ENCODE measurements at places on chromosomes 4 and X.
A peak's percentile ranks its signal among the peaks of the same experiment; 100 is the strongest.

- peak; percentile 86 for DNase-seq
These were observed 167.5 kb upstream of the MAP3K15 start for GRCh38 chrX:19682712-19683331.

DNA sequence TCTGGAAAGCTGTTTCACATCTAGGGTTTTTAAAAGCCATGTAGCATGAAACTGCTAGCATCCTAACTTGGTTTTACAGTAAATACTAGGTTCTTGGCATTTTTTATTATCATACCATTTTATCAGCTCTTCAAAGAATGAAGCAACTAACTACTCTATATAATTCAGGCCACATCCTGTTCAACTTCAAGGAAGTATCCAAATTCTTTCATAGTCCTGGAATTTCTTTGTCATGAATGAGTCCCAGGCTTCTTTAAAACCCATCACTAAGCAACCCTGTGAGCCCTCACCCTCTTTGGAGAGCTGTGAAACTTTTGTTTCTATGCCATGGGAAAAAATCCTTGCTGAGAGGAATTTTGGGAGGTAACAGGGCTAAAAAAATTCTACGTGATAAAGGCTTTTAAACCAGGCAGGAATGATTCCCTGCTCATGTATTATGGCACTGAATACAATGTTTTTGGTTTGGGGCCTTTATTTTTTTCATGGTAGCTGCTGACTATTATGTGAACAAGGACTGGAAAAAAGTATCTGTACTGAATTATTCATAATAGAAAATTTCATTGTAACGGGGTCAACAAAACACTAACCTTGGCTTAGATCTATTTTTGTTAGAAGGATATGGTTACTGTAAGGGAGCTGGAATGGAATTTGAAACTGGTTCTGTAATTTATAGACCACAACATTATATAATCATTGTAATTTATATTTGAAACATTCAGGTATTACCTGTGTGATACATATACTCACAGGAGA, 164.9 kb downstream of the DCTD start:
- DNase-seq = no peak

DNA sequence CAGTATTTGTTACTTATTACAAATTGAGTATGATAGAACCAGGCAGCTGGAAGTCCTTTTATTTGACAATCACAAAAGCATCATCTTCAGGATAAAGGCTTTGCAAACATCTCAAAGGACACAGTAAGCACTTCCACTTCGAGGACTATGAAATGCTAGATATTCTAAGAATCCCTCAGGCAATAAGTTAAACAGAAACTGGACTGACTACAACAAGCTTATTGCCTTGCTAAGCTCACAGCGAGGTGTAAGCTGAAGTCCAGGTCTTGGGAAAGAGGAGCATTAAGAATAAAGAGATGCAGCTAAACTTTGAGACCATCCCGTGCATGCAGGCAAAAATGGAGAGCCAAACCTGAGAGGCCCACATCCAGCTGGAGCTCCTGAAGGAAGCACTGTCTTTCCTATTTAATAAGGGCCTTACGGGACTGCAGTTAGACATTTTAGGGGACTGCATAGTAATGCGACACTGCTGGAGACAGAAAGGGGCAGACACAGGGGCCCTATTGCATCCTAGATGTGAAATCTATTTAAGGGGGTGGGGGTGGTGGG, 38.7 kb downstream of the DCHS2 start:
- no peak for DNase-seq

- DNase-seq = no peak
These were observed 173.0 kb upstream of the NWD2 start for GRCh38 chr4:37071576-37071975.

- DNase-seq = no peak
These were observed 18.5 kb upstream of the ASB5 start for GRCh38 chr4:176287546-176287945.

DNA sequence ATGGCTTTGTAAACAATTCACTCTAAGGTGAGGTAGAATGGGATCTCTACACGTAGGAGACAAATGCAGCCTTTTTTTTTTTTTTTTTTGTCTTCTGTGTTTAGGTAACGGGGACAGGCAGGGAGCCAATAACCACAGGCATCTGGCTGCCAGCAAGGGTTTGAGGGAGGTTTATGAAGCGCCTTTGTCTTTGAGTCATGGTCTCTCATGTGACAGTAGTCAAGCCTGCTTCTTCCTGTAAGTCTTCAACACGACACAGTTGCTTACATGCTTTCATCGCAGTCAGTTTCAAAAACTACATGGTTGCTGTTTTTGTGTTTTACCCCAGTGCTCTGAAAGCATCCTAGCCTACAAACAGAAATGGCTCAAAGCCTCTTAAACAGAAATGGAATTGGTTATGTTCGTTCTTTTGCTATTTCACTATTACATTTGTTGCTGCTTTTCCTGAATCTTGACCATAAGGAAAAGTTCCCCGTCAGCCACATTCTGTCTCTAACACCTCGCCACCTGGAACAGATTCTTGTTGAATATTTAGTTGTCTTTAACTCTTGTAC, 127.8 kb upstream of the METTL14 start:
- no peak for DNase-seq

GRCh38 chr4:12852338-12853307, 631.5 kb downstream of the RAB28 start:
- DNase-seq = no peak

DNA sequence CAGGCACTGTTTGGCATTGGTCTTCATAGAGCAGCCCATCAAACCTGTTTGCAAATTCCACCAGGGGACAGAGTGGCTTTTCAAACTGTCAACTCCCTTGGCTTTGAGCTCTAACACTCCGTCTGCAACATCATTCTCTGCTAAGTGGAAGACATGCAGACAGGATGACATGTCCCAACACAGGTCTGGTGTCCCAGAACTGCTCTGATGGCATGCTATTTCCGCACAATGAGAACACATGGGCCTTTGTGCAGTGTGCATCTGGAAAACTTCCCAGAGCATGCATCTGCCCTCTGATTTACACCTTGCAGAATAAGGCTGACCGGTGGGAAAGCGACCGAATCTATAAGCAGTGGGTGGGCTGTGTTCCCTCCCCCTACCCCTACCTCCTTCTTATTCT, 212.8 kb upstream of the GYPA start:
- no peak for DNase-seq

- DNase-seq = no peak
These were observed 7.2 kb downstream of the NR0B1 start for GRCh38 chrX:30301963-30302362.

DNA sequence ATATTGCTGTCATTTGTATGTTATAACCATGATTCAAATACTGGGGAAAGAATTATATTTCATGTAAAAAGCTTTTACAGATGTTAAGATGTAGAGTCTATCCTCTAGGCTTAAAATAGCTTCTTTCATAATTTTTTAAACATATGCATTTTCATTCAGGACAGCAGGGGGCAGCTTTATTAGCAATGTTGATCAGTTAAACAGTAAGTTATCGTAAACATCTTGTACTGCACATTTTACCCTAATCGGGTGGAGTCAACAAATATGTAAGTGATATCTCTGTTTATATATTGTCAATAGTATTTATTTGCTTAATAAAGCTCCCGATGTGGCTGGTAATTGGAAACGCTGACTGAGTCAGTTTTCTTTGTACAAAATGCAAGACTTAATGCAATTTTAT, 142.5 kb upstream of the MED14 start:
- no peak for DNase-seq

DNA sequence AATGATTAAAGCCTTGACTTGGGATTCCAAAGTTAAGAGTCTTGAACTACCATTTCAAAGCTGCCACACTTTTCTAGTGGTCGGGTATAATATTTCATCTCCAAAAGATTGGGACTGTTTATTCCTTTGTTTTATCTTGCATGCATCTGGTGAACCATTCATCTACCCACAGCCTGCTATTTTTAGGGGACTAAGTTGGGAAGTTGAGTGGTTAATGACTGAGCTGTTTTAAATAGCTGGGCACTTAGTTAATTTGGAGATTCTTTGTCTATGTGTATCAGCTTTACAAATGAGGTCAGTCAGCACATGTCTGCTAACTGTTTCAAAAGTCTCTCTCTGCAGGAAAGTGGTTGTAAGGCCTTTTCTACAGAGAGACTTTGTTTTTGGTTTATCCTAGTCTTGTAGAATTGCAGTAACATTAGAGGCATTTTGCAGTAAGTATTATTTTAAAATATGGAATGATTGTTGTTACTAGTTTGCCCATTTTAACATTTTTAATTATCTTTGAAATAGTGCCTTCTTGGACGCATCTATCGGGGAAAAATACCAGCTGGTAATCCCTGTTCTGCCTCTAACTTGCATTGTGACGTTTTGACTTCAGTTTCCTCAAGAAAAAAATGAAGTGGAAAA, 8.2 kb downstream of the BMP2K start:
- DNase-seq = no peak

GRCh38 chr4:92236877-92237276, 66.9 kb upstream of the GRID2 start:
- no peak for DNase-seq

DNA sequence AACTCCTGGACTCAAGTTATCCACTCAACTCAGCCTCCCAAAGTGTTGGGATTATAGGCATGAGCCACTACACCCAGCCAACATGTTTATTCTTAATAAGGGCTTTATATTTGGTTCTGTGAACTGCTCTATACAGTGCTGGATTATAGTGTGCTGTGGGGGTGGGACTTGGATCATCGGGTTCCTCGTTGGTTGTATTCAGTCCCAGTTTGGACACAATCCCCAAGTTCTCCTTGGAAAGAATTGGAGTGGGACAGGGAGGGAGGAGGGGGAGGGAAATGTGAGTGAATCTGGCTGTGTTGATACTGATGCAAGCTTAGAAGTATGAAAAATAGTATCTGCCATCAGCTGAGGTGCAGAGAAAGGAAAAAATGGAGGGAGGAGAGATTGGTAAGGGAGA, 121.3 kb downstream of the KIT start:
- DNase-seq = no peak

- no peak for DNase-seq
These were observed 5.1 kb downstream of the RHOH start for GRCh38 chr4:40201898-40202297.

DNA sequence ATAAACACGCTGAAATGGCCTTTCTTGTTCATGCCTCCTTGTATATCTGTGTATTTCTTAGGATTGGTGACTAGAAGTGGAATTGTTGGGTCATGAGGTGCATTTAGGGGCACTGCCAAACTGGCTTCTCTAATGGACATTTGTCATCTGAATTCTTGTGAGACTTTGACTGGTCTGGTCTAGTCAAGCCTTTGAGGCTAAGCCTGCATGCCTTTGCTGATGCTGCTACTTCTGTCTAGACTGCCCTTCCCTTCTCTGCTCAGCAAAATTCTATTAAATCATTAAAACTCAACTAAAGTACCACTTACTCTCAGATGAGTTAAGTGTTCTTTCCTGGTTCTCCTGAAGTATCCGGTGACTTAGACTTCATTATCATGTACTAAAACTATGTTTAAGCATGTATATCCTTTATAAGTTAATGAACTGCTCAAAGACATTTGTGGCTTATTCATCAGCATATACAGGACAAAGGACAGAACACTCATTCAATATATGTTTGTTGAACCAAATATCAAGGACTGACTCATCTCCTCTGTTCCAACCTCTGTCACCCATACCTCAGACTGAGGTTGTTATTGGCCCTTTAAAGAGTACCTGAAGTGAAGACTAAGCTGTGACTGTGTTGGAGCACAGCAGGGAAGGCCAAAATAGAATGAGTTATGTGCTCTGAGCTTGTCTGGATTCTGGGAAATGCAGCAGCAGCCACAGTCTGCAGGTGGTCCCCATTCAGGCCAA, 9.0 kb downstream of the TCEAL1 start:
- DNase-seq = no peak

- no peak for DNase-seq
These were observed 27.1 kb downstream of the FHIP1A start for GRCh38 chr4:151436093-151436518.

GRCh38 chrX:57177070-57177469, 39.9 kb upstream of the SPIN2A start:
- DNase-seq = no peak

- no peak for DNase-seq
These were observed 1411.1 kb upstream of the PCDH7 start for GRCh38 chr4:29309050-29309449.

GRCh38 chr4:82562564-82562854, 721 bp upstream of the TMEM150C start:
- no peak for DNase-seq

- no peak for DNase-seq
These were observed 35.2 kb upstream of the ZNF518B start for GRCh38 chr4:10492464-10492863.

DNA sequence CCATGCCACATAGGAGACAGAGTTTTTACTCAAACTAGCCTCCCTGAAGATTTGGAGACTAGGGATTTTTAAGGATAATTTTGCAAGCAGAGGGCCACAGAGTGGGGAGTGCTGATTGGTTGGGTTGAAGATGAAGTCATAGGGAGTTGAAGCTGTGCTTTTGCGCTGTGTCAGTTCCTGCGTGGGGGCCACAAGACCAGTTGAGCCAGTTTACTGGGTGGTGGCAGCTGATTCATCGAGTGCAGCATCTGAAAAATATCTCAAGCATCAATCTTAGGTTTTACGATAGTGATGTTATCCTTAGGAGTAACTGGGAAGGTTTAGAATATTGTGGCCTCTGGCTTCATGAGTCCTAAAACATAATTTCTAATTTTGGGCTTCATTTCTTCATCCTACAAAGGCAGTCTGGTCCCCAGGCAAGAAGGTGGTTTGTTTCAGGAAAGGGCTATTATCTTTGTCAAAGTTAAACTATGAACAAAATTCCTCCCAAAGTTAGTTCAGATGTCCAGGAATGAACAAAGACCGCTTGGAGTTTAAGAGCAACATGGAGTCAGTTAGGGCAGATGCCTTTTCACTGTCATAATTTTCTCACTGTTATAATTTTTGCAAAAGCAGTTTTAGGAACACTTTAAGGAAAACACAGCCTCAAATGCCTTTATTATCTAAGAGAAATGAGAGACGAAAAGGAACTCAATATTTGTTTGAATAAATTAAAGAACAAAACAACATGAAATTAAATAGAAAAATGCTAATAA, 960.8 kb upstream of the PRKX start:
- DNase-seq = no peak

GRCh38 chr4:82381235-82381634, 7.4 kb upstream of the HNRNPD start:
- DNase-seq = no peak

- no peak for DNase-seq
These were observed 428.4 kb downstream of the AFF2 start for GRCh38 chrX:148928811-148929210.

GRCh38 chrX:125205133-125205917, 114.3 kb upstream of the TEX13C start:
- DNase-seq = no peak

DNA sequence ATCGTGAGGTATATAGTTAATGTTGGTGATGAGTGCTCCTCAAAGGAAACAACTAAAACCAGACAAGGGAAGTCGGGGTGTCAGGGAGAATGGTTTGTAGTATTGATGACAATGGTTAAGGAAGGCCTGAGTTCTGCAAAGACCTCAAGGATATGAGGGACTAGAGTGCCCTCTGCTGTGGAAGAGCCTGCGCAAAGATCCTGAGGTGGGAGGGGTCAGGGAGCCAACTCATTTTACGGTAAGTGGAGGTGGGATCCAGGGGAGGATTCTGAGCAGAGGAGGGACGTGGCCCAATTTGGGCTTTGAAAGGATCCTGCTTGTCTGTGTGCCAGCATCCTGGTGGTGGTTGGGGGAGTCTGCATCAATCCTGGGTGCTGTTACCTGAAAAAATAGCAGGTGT, 11.3 kb downstream of the UBA1 start:
- DNase-seq = no peak

GRCh38 chrX:156002507-156002906, 5.0 kb downstream of the IL9R start:
- DNase-seq = no peak

Data from CD4-positive, alpha-beta T cell treated with Interleukin-15 for 1 hour (primary cell).